T-helper 1 cell (primary cell): ENCODE measurements at places on chromosomes 11 and 22.

GRCh38 chr11:69321877-69322361, 28.0 kb downstream of the MYEOV start:
- no peak for DNase-seq

DNA sequence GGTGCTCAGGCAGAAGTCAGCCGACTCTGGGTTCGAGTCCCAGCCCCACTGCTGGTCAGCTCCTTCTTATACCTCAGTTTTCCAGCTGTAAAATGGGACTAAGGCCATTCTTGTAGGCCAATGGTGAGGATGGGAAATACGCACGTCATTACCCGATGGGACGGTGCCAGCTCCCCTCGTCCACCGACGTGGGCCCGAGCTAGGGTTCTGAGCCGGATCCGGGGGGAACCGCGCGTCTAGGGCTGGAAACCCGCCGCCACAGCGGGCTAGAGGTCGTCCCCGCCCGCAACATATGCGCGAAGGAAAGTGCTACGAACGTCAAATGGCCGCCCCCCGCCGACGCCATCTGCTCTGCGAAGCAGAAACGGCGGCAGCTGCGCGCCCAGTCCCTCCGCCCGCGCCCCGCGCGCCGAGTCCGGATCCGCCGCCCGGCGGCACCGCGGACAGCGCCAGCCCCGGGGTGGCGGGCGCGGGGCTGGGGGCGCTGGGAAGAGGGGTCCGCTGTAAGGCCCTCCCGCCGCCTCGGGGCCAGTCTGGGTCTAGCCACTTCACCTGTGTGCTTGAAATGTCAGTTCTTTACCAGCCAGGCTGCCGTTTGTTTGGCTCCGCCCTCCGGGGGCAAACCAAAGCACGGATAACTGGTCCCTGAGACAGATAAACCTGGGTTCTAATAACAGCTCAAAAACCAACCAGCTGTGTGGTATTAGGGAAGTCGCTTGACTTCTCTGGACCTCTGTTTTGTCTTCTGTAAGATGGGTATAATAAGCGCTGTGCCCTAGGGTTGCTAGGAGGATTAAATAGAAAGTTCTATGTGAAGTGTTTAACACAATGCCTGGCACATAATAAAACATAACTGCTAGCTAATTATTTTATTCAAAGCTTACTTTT, 103.5 kb upstream of the RCN1 start:
- no peak for DNase-seq

DNA sequence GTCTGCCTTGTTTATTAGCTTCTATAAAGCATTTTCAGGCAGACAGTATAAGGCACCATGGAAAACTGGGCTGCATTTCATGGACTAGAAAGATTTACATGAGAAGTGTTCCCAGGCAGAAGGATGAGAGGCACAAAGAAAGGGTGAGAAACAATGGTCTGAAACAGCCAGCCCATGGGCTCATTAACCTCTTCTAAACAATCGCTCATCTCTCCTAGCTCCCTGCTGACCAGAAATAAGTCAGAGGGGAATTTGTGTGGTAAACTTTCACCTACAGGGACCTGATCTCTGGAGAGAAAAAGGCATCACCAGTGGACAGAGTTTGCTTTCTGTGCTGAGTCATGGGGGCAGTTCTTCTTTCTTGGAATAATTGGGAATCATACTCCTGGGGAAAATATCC, 51.8 kb upstream of the KIRREL3 start:
- no peak for DNase-seq

DNA sequence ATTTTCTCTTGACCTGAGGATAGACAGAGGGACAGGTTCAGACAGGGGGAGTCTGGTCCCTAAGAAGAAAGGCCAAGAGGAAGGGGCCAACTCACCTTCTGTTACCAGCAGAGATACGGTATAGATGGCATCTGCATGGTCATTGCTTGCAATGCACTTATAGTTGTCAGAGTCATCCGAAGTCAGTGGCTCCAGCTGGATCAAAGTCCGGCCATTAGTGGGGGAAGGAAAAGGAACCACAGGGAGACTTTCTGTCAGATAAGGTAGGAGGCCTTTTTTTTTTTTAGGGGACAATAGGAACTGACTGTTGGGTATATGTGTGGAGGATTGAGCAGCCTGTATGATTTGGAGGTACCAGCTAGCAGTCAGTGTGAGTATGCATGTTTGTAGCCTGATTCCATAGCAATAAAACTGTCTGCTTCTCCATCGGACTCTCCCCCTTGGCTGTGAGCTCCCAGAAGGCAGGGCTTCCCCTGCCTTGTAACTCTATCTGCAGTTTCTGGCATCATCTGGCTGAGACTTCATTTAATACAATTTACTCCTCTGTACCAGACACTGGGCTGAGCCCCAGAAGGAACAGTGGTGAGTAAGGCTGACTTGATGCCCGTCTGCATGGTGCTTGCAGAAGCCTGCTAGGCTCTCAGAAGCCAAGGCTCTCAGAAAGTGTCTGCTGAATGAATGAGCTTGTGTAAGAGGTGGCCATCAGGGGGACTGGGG, 5.7 kb downstream of the IGSF22 start:
- DNase-seq, result no peak

- DNase-seq, result no peak
Measured at GRCh38 chr11:17145972-17146371, 61.8 kb downstream of the PIK3C2A start.

DNA sequence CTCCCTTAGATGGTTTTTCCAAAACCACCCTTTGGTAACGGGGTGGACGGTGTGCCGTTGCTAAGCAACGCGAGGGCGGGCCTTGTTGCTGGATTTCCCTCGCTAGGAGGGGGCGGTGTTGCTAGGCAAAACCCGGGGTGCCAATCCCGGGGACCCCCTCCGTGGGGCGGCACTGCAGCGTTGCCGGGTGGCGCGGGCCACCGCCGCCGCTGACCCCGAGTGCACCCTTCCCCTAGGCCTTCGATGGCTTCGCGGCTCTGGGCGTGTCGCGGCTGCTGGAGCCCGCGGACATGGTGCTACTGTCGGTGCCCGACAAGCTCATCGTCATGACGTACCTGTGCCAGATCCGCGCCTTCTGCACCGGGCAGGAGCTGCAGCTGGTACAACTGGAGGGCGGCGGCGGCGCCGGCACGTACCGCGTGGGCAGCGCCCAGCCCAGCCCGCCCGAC, 8.9 kb downstream of the EHBP1L1 start:
- DNase-seq, result no peak

DNA sequence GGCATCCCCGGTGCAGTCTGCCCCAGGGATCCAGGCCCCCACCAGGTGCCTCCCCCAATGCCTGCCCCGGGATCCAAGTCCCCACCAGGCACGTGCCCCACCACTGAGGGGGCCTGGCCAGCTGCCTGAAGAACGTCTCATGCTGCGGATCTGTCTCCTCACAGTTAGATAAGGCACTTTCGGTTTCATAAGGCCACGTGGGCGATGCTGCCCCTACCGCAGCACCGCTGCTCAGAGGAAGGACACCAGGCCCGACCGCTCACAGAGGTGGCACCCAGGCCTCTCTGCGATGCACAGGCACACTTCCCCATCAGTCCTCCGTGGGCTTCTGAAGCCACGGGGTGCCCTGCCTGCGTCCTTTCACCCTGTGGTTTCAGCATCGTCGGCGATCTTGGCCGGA, 68.1 kb upstream of the BID start:
- DNase-seq, result peak; percentile 33

GRCh38 chr11:126465573-126466188, 110.2 kb downstream of the ST3GAL4 start:
- no peak for DNase-seq

DNA sequence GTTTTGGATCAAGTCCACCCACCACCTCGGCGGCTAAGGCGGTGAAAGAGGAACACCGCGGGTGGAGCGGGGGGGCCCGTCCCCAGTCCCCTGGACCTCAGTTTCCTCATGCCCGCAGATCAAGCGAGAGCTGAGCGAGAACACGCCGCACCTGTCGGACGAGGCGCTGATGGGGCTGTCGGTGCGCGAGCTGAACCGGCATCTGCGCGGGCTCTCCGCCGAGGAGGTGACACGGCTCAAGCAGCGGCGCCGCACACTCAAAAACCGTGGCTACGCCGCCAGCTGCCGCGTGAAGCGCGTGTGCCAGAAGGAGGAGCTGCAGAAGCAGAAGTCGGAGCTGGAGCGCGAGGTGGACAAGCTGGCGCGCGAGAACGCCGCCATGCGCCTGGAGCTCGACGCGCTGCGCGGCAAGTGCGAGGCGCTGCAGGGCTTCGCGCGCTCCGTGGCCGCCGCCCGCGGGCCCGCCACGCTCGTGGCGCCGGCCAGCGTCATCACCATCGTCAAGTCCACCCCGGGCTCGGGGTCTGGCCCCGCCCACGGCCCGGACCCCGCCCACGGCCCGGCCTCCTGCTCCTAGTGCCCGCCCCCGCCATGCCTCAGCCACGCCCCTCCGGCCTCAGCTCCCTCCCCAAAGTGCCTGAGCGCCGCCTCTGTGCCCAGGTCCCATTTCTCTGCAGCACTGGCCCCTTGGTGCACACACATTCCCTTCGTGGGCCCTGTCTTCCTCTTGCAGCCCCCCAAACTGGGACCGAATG, 12.7 kb downstream of the MAFF start:
- DNase-seq, result peak; percentile 59

DNA sequence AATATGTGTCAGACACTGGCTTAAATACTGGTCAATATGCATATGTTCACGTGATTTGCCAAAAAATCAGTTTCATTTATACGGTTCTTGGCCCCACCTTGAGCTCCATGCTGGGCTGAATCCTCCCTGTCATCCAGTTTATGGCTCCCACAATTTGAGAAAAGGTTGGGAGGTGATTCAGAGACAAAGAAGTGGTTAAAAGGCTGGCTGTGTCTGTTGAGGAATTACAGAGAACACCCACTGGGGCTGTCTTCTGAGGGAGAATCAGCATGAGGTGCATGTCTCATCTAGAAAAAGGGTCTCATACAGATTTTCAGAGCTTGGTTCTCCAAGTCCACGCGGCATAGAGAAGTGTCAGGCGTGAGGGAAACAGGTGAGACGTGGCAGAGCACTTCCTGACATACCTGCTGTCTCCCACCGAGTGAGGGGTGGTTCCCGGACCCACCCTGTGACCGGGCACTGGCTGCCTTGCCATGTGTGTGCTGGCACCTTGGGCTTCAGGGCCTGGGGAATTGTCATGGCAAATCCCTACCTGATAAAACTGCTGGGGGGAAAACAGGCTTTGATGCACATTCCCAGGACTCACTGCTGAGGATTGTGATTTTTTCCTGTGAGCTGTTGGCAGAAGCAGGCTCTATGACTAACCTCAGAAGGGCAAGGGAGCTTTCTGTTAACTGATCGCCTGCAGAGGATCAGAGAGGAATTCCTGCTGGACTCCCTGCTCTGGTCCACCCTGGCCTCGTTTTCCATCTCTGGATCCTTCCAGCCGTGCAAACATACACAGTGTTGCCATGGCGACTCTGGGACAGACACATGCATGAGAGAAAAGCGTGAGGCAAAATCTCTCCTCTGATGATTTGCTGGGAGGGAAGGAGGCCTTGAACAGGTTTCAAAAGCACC, 223.6 kb downstream of the ADAMTS15 start:
- no peak for DNase-seq

- DNase-seq, result no peak
Measured at GRCh38 chr11:132824642-132825041, 707.7 kb downstream of the OPCML start.

DNA sequence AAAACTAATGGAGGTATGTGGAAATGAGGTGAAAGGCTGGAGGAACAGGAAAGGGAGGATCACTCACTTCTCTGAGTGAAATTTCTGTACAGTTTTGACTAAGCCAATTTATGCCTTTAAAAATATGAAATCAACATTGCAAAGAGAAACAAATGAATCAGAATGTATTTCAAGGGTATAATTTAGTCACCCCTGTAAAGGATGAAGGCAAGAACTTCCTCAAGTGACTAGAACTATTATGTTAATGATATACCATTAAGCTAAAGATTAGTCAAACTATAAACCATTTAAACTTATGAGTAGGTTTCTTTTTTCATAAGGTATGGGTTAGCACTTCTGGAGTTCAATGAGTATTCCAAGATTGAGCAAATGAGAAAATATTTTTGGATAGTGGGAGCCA, 184.5 kb upstream of the CHORDC1 start:
- no peak for DNase-seq

- DNase-seq, result no peak
Measured at GRCh38 chr11:103953797-103954486, 82.5 kb upstream of the DDI1 start.

DNA sequence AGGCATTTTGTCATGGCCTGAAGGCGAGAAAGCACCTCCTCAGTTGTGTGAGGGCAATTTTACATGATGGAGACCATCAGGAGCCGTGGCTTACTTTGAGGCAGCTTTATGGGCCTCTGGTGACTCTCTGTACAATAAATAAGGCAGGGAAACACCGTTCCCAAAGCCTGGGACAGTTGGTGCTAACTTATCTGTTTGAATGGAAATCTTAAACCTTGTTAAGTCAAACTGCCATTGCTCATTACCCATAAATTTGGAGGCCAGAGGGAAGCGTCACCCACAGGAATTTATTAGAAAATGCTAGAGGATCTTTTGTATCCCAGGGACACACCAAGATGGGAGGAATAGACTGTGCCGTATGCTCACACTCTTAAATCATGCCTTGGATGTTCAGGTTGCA, 1156.9 kb downstream of the BRD1 start:
- DNase-seq, result no peak

DNA sequence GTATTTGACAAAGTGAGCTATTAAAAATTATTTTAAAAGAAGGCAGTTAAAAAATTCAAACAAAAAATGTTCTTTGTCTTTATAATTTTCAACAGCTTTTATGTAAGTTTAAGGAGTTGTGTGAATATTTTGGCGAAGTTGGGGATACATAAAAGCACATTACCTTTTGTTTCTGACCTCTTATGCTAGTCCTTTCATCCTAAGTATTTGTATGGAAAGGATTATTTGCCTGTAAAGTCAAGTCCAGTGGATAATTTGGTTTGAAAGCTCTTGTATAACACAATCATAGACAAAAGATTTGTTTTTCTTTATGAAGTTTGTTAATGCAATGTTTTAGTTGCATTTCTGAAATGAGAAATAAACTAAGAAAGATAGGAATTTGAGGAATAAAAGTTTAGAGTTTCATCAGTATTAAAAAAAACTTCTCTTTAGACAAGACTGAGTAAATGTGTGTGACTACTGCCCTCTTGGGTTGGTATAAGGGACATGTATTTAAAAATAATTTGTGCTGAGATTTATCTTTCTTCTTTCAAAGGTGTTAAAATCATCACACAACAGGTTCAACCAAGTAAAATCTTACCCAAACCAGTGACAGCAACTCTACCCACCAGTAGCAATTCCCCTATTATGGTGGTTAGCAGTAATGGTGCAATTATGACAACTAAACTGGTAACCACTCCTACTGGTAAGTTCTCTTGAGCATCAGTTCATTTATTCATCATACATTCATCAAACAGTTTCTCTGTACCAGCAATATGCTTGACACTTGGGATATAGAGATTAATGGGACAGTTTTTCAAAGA, 68.2 kb downstream of the EMSY start:
- no peak for DNase-seq

DNA sequence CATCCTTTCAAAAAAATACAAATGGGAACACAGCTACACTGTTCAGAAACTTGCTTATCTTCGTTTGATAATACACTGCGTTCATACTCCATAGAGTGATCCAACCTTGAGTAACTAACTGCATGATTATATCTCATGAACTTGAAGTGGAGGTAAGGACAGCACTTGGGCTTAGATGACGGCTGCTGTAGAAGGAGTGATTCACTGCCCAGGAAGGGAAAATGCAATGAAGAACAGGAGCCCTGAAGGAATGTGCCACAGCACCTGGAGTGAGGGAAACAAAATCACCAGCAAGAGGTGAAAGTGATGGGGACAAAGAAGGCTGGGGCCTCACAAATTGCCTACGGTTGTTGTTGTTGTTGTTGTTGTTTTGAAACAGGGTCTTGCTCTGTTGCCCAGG, 44.1 kb upstream of the SC5D start:
- no peak for DNase-seq

- DNase-seq, result no peak
Measured at GRCh38 chr22:17319546-17319945, 49.7 kb upstream of the CECR2 start.

GRCh38 chr11:25536289-25536688, 795.6 kb upstream of the ANO3 start:
- DNase-seq, result no peak
